Effector CD8-positive, alpha-beta T cell (primary cell): ENCODE measurements at places on chromosomes 7 and 10.

GRCh38 chr7:81469869-81470723 lies 299.8 kb downstream of the HGF start:
- DNase-seq = no peak

DNA sequence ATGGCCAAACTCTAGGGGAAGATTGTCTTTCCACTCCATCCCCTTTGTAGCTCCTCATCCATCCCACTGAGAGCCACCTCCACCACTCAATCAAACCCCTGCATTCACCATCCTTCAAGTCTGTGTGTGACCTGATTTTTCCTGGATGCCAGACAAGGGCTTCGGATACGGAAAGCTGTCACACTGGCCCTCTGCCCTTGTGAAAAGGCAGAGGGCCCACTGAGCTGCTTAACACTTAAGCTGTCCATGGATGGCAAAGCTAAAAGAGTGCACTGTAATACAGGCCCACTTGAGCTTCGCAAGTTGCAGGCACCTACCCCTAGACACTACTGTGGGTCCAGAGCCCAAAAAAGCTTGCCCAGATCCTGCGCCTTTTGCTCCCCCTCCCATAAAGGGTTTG lies 237.2 kb downstream of the MAGI2 start:
- DNase-seq = no peak

GRCh38 chr10:89706011-89706410 lies 4.6 kb downstream of the KIF20B start:
- DNase-seq = no peak

GRCh38 chr10:1132584-1132983 lies 76.4 kb downstream of the WDR37 start:
- no peak for DNase-seq

GRCh38 chr10:113086282-113086681 lies 136.2 kb downstream of the TCF7L2 start:
- no peak for DNase-seq

DNA sequence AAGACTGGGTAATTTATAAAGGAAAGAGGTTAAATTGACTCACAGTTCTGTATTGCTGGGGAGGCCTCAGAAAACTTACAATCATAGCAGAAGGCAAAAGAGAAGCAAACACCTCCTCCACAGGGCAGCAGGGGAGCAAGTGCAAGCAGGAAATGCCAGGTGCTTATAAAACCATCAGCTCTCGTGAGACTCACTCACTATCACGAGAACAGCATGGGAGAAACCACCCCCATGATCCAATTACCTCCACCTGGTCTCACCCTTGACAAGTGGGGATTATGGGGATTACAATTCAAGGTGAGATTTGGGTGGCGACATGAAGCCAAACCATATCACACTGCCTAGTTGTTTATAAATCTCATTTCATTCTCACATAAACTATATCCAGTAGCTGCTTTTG lies 28.0 kb upstream of the CPN1 start:
- DNase-seq = no peak

GRCh38 chr7:28133872-28134271 lies 46.7 kb downstream of the JAZF1 start:
- DNase-seq = no peak

- no peak for DNase-seq
Observed at GRCh38 chr7:18821554-18821953, 295.9 kb downstream of the TWIST1 start.

DNA sequence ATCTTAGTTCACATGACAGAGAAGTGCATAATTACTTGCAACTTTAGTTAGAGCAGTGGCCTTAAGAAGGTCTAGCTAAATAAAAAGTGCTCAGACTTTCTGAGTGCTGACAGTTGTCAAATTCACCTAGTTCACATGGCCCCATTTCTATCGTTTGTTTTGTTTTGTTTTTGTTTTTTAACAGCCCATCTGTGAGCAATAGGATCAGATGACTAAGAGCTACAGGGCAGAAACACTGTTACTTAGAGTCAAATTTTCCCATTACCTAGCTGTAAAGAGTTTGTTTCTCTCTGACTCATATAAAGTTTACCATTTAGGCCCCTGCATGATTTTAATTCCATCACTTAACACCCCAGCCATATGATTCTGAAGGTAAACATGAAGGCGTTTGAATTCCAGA lies 18.8 kb downstream of the CAV1 start:
- no peak for DNase-seq

- no peak for DNase-seq
Observed at GRCh38 chr10:71143170-71143569, 69.2 kb upstream of the UNC5B start.

GRCh38 chr7:82760074-82760473 lies 316.5 kb upstream of the CACNA2D1 start:
- DNase-seq = no peak

- no peak for DNase-seq
Observed at GRCh38 chr10:121610798-121611323, 12.6 kb upstream of the FGFR2 start.

DNA sequence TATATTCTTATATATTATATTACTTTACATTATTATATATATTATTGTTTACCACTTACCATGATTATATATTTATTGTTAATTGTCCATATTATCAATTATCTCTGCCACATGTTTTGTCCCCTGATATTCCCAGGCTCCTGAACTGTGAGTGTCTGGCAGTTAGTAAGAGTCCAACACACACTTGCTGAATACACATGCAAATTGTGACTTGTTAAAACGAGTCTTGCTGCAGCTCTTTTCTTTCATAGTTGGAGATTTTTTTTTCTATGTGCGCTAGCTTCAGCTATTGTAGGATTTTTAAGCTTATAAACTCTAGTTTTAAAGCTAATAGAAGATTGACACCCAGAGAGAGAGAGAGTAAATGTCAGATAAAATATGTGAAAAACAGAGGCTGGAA lies 207.8 kb upstream of the FAM3C start:
- no peak for DNase-seq
